ENCODE measurements at places on chromosomes 13 and 19.

GRCh38 chr13:83048419-83048818 is 833.9 kb downstream of the SLITRK1 start:
- no peak for DNase-seq

DNA sequence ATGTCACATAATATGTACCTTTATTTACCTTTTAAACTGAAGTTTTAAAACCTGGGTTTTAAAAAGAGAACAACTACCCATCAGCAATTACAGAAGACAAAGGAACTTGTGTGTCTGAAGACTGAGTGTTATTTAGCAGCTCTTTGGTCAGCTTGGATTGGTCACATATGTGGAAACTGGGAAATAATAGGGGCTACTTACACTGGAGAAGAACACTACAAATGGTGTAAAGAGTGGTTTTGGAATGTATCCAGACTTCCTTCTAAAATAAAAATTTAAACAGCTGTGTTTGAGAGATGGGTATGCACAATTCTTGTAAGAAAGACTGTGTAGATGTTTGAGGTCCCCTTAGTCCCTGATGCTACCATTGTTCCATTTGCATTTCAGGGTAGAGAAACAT is 13.3 kb downstream of the TNFRSF19 start:
- no peak for DNase-seq

GRCh38 chr13:43270130-43270830 is 246.9 kb downstream of the DNAJC15 start:
- DNase-seq: no peak

DNA sequence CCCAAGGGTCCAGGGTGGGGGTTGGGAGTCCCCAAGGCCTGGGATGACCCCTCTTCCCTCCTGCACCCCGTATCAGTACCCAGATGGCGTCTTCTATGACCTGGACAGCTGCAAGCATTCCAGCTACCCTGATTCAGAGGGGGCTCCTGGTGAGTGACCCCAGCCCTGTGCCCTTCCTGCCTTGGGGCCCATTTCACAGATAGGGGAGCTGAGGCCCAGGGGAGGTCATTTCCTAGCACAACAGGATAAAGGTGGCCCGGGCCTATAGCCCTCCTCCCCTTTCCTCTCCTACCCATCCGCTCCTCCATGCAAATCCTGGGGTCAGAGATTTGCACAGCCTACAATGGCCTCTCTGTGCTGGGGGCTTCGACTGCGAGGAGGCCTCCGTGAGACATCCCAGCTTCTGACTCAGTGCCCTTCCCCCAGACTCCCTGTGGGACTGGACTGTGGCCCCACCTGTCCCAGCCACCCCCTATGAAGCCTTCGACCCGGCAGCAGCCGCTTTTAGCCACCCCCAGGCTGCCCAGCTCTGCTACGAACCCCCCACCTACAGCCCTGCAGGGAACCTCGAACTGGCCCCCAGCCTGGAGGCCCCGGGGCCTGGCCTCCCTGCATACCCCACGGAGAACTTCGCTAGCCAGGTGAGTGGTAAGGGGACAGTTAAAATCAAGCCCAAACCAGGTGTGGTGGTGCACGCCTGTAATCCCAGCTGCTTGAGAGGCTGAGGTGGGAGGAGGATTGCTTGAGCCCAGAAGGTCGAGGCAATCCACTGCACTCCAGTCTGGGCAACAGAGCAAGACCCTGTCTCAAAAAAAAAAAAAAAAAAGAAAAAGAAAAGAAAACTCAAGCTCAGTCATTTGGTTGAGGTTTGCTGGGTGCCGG is 3.9 kb downstream of the SPIB start:
- no peak for DNase-seq

- no peak for DNase-seq
Observed at GRCh38 chr13:30307194-30307970, at the start of gene KATNAL1. KATNAL1 (minus strand) TSS chr13:30307551; CDS start chr13:30283777, 23,774 bp downstream.

DNA sequence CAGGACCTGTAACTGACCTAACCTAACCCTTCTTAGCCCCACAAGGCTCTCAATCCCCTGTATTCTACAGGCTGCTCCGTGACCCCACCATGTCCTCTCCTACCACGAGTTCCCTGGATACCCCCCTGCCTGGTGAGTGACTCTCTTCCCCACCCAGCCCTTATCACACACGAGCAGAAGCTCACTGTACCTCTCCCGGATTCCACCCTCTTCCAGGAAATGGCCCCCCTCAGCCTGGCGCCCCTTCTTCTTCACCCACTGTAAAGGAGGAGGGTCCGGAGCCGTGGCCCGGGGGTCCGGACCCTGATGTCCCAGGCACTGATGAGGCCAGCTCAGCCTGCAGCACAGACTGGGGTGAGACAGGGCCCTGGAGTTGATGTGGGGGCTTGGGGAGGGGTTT is 1.3 kb downstream of the NR1H2 start:
- no peak for DNase-seq

DNA sequence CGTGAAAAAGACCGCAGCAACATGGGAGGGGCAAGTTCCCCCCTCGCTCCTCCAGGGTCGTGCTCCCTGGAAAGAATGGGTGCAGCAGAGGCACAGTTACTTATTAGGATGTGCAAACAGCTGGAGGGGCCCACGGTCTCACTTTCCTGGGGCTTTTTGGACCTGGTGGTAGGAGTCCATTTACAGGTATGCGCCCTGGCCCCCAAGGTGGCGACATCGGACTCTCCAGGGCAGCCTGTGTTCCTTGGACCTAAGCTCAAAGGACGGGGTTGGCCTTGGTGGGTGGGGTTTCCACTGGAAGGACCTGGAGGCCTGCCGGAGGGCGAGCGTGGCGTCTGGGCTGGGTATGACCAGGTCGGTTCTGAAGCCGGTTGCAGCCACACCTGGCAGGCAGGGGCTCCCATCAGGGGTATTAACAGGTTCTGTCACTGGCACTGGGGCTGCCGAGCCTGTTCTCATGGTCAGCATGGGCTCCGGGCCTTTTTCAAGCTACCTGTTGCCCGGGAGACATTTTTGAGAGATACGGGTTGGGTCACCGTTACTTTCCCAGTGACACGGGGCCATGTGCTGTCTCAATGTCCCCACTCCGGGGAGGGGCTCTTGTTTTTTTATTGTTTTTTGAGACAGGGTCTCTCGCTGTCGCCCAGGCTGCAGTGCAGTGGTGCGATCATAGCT is 5.9 kb downstream of the ZFR2 start:
- DNase-seq: no peak

GRCh38 chr19:54373781-54374631 is 9.3 kb upstream of the LAIR1 start:
- peak; percentile 42 for DNase-seq

- DNase-seq: no peak
Observed at GRCh38 chr19:18771328-18772242, 19.5 kb downstream of the COMP start.

GRCh38 chr13:23985839-23986238 is 88.5 kb upstream of the C1QTNF9B start:
- no peak for DNase-seq

GRCh38 chr19:38850976-38851621 is 1.3 kb upstream of the HNRNPL start:
- DNase-seq: no peak

GRCh38 chr13:42279986-42280385 is 8.0 kb downstream of the AKAP11 start:
- no peak for DNase-seq

DNA sequence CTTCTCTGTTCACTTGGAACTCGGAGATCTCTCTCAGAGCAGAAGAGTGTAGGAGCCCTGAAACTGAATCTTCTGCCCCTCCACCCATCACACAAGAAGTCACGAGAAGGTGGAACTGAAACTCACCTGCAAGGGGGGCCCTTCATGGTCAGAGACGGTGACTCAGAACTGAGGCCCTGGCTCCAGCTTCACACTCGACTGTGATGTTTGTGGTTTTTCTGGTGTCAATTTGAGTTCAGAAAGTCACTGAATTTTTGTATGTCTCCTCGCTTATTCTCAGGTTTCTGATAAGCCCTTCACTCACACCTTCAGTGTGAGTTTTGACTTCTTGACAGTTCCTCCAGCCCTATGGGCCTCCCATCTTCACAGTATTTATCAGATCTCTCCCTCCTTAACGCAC is 23.1 kb downstream of the SIGLEC5 start:
- no peak for DNase-seq

GRCh38 chr13:29817604-29818378 is 32.6 kb downstream of the UBL3 start:
- DNase-seq: peak; percentile 72

- no peak for DNase-seq
Observed at GRCh38 chr19:40165362-40165937, 25.8 kb upstream of the MAP3K10 start.

DNA sequence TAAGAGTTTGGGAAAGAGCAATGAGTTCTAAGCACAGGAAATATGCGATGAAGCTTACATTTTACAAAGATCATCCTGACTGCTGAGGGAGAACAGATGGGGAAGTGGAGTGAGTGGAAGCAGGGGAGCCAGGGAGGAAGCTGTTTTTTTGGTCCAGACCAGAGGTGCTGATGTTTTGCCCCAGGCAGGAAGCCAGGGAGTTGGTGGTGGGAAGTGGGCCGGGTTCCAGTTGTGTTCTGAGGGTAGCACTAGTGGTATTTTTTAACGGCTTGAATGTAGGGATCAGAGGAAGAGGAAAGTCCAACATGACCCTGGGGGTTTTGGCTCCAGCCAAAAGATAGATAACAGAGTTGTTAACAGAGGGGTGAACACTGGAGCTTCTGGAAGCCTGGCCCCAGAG is 20.7 kb upstream of the OLFM4 start:
- DNase-seq: no peak

DNA sequence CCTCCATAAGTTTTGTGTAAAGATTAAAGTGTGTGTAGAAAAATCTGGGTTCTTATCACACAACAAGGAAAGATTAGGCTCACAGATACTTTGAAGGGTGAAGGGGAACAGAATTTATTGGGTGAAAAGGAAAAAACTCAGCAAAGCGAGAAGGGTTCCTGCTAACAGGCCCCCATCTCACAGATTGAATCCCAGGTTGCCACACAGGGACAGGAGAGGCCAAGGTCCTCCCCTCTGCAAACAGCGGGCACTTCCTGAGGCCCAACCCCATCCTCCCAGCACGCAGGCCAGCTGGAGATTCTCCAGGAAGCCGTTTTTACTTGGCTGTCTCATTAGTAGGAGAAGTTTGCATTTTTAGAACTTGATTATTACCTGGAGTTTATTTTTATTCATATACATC is 15.2 kb upstream of the ERCC5 start:
- no peak for DNase-seq

DNA sequence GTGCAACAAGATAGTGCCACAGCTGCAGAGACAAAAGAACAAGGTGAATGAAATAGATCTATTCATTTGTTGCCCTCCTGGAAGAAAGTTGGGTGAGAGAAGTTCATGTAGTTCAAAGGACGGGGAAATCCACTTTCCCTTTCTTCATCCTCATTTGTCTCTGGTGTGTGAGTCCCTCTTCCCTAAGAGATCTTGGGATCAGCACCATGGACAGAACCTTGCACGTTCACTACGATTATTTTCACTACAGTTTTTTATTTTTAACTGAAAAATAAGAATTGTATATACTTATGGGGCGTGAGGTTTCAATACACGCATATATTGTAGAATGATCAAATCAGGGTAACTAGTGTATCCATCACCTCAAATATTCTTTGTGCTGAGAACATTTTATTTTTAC is 29.2 kb downstream of the NLRP5 start:
- DNase-seq: no peak

GRCh38 chr13:108315273-108315672 is 45.8 kb downstream of the TNFSF13B start:
- no peak for DNase-seq

- DNase-seq: no peak
Observed at GRCh38 chr19:18589380-18590272, 1.0 kb downstream of the REX1BD start.

DNA sequence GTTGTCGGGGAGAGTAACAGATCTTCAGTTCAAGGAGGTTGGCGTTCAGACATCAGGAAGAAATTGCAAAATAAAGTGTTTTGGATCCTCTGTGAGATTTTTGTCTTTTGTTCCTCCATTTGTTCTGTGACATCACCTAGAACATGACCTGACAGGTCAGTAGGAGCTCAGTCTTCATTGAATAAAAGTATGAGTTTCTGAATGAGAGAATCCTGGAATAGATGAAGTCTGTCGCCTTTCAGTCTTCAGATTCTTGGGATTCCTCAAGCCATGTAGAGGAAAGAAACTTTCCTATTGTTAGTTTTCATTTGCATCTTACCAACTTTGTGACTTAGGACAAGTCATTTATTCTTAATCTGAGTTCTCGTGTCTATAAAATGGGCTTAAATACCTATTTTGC is 14.4 kb downstream of the ARHGAP35 start:
- DNase-seq: no peak

GRCh38 chr13:106369091-106369490 is 166.4 kb downstream of the EFNB2 start:
- DNase-seq: no peak

- DNase-seq: no peak
Observed at GRCh38 chr13:22939157-22939556, 241.6 kb upstream of the SGCG start.

DNA sequence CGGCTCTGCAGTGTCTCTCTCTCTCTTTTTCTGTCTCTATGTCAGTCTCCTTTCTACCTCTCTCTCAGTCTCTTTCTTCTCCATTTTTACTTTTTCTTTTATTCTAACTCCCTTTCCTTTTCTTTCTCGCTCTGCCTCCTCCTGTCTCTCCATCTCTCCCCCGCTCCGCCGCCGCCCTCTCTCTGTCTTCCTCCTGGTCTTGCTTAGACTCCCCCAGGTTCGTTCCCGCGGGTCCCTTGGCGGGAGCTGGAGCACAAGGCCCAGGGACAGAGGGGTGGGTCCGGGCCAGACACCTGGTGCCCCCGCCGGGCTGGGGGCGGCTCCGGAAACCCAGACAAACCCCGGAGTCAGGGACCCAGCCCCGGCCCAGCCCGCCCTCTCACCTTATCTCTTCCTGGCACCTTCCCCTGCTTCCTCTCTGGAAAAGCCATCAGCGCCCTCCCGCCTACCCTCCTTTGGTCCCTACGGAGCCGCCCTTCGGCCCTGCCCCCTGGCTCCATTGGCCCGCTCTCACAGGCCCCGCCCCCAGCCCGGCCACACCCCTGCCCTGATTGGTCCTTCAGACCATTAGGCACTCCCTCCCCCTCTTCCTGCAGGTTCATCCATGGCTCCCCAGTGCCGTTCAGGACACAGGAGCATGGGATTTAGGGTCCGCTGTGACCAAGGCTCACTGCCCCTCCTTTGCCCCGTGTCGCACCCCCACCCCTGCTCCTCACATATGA is 15.4 kb upstream of the NOP53 start:
- no peak for DNase-seq

GRCh38 chr13:80430561-80430960 is 89.6 kb upstream of the SPRY2 start:
- DNase-seq: no peak

GRCh38 chr19:5968431-5969373 is 9.2 kb downstream of the RANBP3 start:
- DNase-seq: no peak

DNA sequence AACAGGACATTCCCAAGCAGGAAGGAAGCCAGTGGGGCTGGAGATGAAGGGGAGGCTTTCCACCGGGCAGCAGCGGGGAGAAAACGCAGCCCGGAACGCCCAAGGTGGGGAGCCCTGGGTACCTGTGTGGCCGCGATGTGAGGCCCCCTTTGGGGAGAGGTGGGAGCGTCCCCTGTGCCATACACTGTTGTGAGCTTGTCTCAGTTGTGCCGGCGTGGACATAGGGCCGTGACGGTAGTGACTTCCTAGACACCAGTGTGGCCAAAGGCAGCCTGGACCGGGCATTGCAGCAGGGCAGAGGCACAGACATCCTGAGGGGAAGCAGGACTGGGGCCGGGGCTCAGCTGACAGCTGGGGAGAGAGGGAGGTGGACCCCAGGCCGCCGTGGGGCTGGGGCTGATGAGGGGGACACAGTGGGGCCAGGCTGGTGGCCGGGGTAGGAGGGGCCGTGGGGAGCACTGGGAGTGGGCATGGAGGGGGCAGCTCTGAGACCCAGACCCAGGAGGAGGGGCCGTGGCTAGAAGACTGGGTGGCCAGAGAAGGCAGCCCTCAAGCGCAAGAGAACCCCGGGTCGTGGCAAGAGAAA is 38.5 kb upstream of the TFDP1 start:
- DNase-seq: no peak

All from SIG-M5 (cell line).